ENCODE measurements at places on chromosomes 2 and 18.
A peak's percentile ranks its signal among the peaks of the same experiment; 100 is the strongest.

DNA sequence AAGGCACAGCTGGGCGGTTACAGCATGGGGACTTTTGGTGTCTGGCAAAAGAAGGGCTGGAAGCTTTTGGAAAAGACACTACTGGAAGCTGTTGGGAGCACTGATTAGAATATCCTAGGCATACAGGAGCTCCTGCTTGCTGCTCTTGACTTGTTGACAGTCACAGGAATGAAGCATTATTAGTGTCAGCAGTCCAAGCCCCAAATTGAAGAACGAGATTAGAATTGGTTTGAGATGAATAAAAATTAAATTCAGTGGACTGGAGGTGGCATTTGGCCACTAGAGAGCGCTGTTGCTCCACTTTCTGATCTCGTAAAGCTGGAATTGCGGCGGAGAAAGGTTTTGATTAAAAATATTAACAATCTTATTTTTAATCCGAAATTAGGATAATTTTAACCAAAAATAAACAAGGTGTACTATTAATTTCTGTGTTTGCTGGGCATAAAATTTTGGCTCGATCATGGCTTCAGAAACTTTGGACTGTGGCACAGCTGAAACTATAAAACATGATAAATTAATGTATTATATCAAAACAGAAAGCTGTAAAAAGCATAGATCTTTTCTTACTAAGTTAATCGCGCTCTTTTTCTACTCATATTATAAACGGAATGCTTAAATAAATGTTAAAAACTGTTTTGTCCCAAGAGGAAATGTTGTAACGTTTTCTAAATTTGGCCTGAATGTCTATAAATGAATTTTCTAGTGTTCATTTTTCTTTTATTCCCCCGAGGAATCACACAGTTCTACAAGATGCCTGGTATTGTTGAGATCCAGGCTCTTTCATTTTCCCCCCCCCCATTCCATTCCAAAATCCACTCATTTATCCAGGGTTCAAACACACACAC lies 2.4 kb upstream of the HOXD8 start:
- peak; percentile 59 for DNase-seq

DNA sequence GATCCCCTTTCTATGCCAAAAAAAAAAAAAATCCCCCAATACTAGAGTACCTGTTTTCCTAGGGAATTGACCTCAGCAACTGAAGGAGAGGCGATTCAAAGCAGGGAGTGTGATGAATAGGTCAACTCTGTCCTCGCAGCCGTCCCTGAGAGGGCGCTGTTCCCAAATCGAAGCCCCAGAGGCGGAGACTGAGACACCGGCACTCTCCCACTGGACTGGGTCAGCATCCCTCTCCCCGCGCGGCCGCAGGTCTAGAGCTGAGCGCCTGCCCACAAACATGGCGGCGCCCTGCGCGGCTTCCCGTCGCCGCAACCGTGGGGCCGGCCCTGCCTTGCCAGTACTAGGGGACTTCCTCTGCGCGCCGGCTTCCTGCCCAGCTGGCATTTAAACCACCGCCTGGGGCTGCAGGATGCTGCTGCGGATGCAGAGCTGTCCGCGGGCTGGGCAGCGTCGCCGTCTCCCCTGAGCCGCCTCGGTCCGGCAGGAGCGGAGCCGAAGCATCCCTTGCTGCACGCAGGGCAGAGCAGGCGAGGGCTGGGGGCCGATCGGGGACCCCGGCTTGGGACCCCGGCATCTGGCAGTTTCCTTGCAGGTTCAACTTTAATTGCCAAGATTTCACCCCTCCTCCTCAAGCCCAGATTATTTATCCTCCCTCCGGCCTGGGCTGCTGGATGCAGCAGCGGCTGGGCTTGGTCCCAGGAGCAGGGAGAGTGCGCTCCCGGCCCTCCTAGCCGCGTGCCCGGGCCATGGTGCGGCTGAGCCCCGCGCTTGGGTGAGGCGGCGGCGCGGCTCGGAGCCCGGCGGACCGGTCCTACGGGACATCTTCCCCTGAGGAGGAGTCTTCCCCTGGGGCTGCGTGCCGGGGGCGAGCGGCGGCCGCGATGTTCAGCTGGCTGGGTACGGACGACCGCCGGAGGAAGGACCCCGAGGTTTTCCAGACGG lies at the start of gene EHD3:
Gene EHD3, plus strand, starts transcription at position 412 of the 942 bp plus-strand sequence. Its CDS starts 470 bp downstream, at position 882.
- no peak for DNase-seq

DNA sequence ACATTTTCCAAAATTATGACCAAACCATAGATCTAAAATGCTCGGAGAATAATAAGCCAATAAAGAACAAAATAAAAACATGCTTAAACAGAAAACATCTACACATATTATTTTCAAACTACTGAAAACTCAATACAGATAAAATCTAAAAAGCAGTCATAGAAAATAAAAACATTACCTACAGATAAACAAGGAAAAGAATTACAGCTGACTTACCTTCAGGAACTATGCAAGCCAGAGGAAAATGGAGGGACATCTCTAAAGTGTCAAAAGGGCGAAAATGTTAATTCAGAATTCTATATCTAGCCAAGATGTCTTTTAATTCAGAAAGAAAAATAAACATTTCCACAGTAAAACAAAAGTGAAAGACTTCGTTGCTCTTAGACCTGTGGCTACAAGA lies 112.9 kb upstream of the GYPC start:
- no peak for DNase-seq

DNA sequence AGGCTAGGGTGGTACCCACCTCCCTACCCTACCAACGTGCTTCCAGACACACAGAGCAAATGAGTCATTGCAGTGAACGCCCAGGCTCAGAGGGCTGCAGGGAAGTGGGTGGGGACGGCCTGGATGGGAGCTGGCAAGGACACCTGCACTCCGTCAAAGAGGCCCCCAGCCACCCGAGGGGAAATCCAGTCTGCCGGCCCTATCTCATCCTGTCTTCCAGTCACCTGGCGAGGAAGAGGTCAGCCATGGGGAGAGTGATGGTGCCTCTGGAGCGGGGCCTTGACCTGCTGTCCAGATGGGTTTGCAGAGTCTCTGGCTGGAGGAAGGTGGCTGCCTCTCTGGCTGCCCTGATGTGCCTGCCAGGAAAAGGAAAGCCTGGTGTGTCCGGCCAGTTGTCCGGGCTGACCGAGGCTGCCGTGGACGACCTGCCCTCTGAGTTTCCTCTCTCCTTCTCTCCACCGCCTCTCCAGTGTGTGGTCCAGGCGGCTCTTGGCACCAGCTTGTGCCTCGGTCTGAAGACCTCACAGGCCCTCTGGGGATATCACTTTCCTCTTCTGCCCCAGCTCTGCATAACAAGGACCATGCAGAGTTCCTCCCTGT lies 209.7 kb upstream of the COPS8 start:
- DNase-seq = no peak

- peak; percentile 29 for DNase-seq
Observed at GRCh38 chr2:101883860-101884259, 107.9 kb upstream of the IL1R2 start.

- DNase-seq = no peak
Observed at GRCh38 chr2:148124271-148124670, 103.4 kb downstream of the MBD5 start.

GRCh38 chr2:109368798-109369197 lies 239.8 kb downstream of the SH3RF3 start:
- no peak for DNase-seq

- no peak for DNase-seq
Observed at GRCh38 chr2:3115301-3116042, 262.1 kb downstream of the EIPR1 start.

GRCh38 chr2:138930571-138930970 lies 150.4 kb upstream of the NXPH2 start:
- DNase-seq = no peak

DNA sequence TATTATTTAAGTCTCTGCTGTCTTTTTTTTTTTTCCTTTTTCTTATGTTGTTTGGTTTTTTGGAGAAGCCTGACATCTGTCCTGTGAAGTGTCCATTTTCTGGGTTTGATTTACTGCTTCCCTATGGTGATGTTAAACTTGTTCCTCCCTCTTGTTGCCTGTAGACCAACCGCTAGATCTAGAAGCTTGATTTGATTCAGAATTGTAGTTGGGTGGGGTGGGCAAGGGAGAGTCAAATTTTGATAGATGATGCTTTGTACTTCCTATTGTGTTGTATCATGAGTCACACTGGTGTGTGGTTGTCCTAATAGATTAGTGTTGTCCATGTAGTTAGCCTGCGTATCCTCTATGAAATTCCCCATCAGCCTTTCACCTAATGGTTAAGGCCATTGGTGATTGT lies 35.4 kb downstream of the CAB39 start:
- no peak for DNase-seq

DNA sequence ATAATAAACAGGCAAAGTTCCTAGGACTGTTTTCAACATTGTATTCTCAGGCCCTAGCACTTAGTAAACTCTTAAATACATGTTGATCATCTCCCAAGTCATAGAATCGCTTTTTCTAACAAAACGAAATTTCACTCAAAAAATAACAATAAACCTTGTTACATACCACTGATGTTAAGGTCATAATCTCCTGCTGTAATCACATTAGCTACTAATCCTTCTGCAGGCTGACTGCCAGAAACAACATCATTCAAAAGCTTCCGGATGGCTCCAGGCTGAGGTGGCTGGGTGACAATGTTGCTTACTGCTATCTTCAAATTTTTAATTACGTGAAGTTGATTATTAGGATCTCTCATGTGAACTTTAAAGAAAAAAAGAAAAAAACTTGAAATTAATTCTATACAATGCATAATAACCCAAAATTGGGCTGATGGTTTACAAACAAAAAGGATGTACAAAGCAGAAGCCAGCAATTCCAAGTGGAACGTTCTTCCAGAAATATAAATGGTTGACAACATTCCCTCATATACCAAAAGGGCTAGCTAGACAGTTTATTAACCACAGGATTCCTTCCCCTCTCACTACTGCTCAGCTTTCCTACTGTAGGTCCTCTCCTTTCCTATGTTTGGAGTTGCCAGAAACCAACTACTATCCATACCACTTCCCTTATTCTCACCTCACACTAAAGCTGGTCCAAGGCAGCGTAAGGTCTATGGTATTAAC lies 11.6 kb downstream of the TRAPPC8 start:
- DNase-seq = no peak

DNA sequence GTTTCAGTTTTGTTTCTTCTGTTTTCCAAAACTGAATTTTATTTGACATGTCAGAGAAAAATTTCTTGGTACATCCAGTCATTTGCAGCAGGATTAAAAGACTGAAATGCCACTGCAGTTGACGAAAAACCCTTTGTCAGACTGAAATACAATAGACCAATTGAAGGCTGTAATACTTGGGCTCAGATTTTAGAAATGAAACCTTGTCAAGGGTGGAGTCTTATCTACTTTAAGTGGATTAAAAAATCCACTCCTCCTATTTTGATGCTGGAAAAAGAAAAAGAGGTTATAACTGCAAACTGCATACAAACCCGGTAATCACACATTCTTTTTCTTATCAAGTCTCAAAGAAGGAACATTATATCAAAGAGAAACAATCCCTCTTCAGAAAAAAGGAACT lies 80.2 kb upstream of the NEUROD1 start:
- no peak for DNase-seq

GRCh38 chr2:205765151-205765550 lies 82.8 kb downstream of the NRP2 start:
- DNase-seq = no peak

GRCh38 chr18:29174891-29175290 lies 998.0 kb upstream of the CDH2 start:
- DNase-seq = no peak

DNA sequence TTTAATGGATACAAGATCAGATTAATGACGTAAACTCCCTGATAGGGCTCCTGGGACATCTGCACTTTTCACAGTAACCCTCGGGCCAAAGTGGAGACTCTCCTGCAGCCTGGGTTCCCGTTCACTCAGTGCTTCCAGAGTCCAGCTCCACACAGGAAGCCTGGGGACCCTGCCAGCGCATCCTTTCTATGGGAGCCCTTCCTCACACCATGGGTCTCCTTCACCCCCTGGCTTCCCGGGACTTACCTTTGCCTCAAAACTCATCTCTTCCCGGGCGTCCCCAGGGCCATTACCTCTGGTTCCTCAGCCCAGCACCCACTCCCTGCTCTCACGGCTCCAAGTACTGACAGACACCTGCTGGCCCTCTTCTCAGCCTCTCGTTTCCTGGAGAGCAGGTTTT lies 40.7 kb upstream of the KLF11 start:
- DNase-seq = no peak

- no peak for DNase-seq
Observed at GRCh38 chr2:101515477-101515876, 40.6 kb upstream of the RFX8 start.

DNA sequence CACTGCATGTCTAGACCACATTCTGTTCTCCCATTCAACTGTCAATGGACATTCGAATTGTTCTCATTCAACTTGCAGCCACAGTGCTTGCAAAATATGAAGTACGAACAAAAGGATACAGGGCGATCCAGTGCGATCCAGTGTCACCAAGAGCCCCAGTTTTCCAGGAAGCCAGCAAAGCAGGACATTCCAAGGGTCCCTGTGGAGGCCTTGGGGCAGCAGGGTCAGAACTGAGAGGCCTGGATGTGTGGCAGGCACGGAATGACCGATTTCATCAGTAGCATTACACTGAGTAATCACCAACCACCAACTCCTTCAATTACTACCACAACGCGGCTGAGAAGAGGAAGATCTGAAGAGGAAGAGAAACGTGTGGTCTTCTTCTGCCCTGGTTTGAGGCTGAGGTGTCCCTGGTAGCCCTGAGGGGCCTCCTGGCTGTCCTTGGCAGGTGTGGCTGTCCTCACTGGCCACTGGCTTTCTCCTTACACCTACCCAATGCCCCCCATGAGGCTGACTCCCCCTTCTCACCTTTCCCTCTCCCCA lies 172.7 kb upstream of the FHL2 start:
- DNase-seq = no peak

- DNase-seq = no peak
Observed at GRCh38 chr18:45245091-45245511, 370.2 kb upstream of the SLC14A2 start.

DNA sequence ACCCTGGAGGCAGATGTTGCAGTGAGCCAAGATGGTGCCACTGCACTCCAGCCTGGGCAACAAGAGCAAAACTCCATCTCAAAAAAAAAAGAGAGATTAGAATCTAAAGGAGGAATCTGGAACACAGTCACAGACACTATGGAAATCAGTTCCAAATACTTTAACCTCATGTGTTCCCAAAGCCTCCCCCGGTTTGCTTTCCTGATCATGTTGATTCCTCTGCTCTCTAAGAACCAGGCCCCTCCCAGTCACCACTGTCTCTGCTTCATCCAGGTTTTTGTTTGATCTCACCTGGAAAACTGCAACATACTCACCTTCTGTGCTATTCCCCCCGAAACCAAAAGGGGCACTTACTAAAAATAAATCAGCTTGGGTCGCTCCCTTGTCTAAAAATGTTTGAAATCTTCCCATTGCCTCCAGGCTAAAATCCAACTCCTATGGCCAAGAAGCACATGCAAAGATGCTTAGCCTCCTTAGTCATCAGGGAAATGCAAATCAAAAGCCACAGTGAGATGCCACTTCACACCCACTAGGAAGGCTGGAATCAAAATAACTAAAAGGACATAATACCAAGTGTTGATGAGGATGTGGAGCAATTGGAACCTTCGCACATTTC lies 6.2 kb upstream of the NEU2 start:
- DNase-seq = peak; percentile 14

Measured in LoVo (cell line).